Stimulated activated CD4-positive, alpha-beta T cell treated with anti-CD3 and anti-CD28 coated beads, Interleukin-15, amount 100 ng/mL, for 1 hour (primary cell): ENCODE measurements at places on chromosomes 3 and 15.

DNA sequence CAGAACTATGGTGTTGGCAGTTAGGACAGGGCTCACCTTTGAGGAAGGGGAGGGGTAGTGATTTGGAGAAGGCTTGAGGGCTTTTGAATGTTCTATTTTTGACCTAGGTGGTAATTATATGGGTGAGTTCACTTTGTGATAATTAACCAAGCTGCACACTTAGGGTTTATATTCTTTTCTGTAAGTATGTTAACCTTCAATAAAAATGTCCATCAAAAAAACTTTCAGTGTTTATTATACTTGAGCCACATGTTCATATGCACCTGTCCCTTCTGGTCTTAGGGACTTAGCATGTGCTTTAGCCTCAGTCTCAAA lies 28.4 kb downstream of the PDE8A start:
- DNase-seq: no peak

GRCh38 chr3:191330530-191331048 lies 263 bp upstream of the UTS2B start:
- no peak for DNase-seq

- no peak for DNase-seq
Measured at GRCh38 chr3:37030588-37030987, 37.3 kb downstream of the MLH1 start.

DNA sequence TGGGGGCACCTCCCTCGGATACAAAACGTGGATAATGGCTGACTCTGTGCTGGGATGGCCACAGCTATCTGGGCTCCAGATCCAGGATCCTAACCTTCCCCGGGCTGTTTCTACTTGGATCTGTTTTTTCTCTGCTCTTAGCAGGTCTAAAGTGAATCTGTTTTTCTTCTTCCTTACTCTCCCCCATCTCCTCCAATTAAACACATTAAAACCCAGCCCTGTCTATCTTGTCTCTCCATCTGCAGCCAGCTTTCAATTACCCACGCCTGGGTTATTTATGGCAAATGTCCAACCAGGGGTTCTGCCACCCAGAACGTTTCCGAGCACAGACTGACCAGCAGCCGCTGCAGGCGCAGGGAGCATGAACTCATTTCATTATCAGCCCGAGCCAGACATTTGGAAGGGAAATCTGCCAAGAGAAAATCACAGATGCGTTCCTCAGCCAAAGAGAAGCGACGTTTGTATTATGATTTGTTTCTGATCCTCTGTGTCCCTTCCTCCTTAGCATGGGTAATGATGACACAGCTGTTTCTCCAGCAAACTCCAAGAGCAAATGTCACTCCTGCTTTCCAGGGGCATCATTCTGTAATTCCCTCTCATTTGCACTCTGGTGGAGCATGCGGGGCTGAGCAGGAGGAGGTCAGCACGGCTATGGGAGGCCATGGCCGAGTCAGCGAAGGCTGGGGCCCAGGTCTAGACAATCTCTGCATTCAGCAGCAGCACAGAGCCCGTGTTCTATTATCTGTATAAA lies 42.0 kb downstream of the UMPS start:
- no peak for DNase-seq

DNA sequence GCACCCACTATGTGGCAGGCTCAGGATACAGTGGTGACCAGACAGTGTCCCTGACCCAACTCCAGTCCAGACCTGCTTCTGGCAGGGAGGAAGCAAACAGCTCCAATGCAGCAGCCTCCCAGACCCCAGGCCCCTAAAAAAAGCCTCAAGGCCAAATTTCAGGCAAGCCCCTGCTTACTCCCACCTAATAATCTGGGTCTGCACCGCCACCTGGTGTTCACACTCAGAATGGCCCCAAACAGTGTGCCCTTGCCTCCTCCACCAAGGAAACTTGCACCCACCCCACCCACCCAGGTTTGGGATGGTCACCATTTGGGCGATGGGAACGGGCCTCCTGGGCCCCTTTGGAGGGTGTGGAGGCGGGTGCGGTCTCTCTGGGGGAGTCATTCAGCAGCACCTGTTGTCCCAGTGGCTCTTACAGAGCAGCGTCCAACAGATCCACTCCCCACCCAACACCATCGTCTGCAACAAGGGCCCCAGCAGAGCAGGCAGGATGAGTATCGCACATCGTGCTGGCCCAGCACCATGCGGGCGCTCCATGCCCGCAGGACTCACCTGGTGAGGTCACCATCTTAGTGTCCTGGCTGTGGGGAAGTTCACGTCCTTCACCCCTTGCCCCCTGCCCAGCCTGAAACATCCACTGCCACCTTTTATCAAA lies 17.3 kb downstream of the C3orf18 start:
- DNase-seq: peak; percentile 47

DNA sequence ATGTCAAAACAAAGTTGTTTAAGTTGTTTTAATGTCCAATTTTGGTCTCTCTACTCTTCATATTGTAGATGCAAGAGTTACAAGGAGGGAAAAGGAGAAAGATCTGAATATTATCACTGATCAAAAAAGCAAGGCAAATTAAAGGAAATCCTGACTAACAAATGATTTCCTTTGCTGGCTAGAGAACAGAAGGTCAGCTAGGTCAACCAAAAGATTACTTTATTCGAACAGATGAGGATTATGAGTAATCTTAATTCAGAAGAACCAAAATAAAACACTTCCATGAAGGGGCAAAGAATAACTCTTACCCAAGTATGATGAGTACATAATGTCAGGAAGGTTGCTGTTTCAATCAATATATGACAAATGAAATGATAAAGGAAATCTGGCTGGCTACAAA lies 33.8 kb downstream of the CPNE4 start:
- no peak for DNase-seq

GRCh38 chr3:121477589-121477988 lies 68.2 kb downstream of the POLQ start:
- DNase-seq: no peak

DNA sequence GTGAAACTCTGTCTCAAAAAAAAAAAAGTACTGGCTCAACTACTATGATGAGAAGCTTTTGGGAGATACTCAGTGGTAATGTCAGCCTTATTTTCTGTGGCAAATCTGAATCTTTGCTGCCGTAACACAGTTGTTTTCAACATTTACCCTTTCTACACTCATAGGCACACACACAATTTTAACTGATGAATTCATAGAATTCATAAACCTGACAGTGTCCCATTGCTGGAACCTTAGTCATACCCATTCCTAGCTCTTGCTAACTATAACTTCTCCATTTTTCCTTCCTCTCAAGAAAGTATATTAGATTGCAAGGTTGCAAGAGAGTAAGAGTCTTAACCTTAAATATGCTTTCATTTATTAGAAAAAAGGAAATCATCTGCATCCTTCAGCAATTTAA lies 496.6 kb downstream of the FHIT start:
- DNase-seq: no peak

GRCh38 chr3:194971965-194972364 lies 286.3 kb downstream of the FAM43A start:
- no peak for DNase-seq

- no peak for DNase-seq
Measured at GRCh38 chr3:78994174-78995027, 773.4 kb downstream of the ROBO1 start.

DNA sequence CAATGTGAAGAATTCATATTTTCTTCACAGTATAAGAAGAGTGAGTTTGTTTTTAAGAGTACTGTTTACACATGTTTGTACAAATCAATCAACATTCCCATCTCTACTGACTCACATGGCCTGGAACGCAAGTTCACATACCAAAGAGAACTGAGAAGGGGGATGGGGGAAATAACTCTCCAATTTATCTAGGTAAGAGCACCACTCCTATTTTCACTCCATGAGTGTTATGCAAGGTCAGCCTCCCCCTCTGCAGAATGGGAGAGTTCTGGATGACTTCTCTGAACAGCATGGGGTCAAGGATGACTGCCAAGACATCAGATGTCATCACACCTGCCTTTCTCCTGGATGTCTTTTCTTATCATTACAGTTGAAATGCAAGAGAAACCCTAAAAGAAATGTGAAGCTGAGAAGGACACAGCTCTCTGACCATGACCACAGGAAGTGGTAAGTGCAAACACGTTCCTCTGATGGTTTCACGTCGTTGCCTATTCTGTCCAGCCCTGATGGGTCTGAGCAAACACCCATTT lies 95.2 kb downstream of the SEMA6D start:
- no peak for DNase-seq

GRCh38 chr3:194472290-194472920 lies 14.4 kb downstream of the ATP13A3 start:
- DNase-seq: no peak

DNA sequence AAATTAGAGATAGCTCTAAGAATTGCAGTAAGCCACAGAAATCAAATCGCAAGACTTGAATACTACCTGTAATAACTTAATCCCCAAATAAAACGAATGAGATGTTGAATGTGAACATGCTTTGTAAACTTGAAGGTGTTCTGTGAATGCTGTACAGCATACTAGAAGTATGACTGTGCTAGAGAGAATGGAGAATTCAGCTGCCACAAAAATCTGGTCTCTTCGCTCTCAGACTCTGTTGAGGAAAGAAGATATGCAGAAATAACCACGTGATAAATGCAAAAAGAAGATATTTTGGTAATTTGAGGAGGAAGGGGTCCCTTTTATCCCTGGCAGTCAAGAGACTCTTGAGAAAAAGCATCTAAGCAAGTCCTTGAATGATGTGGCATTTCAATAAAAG lies 37.3 kb downstream of the ZBTB38 start:
- DNase-seq: no peak

GRCh38 chr3:148759430-148759829 lies 61.7 kb downstream of the AGTR1 start:
- DNase-seq: no peak

GRCh38 chr3:101513419-101513986 lies 491 bp upstream of the SENP7 start:
- no peak for DNase-seq

GRCh38 chr15:92624401-92624991 lies 31.1 kb downstream of the FAM174B start:
- DNase-seq: no peak

DNA sequence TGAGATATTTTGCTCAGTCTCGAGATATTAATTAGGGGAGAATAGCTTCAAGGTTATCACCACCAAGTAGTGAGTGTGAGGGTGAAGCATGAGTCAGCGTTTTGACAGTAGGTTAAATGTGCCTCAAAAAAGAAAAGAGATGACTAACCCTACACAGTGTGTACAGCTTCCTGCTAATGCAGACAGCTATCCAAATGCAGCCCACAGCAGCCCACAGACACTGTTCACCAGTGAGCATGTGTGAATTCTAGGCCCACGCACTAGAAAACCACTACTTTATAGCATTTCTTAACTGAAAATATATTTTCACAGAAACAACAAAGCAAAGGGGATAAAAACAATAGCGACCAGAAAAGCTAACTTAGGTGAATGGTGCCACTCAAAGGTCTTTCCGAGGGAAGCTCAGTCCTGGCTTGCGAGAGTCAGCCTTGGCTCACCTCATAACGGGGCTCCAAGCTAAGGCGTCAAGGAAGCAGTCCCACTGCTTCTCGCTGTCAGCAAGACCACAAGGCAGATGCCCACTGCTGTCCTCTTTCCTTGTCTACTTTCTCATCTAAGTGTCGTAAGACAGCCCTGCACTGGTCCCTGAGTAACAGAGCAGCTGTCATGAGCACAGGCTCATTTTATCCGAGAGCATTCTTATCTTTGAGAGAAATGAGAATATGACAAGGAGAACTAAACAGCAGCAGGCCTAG lies 47.6 kb downstream of the TXNRD3 start:
- no peak for DNase-seq

GRCh38 chr3:110413807-110414748 lies 657.5 kb upstream of the NECTIN3 start:
- no peak for DNase-seq

- no peak for DNase-seq
Measured at GRCh38 chr3:107910713-107911259, 180.0 kb downstream of the CD47 start.

GRCh38 chr3:22621205-22621809 lies 581.8 kb upstream of the UBE2E2 start:
- no peak for DNase-seq

DNA sequence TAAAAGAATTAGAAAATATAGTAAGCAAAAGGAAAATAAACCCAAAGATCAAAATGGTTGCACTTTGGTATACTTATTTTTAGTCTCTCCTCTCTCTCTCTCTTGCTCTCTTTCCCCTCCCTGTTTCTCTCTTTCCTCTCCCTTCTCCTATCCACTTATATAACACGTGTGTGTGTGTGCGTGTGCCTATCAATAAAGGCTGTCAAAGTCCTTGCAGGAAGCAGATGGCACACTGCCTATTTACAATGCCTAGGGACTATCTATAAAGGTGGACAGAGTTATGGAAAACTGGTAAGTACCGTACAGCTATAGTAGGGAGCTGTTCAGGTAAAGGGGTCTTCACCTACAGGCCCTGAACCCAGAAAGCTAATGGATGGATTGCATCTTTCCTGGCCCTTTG lies 161.6 kb downstream of the SQOR start:
- no peak for DNase-seq
